ENCODE measurements at places on chromosomes 7 and 10.
A peak's percentile ranks its signal among the peaks of the same experiment; 100 is the strongest.

DNA sequence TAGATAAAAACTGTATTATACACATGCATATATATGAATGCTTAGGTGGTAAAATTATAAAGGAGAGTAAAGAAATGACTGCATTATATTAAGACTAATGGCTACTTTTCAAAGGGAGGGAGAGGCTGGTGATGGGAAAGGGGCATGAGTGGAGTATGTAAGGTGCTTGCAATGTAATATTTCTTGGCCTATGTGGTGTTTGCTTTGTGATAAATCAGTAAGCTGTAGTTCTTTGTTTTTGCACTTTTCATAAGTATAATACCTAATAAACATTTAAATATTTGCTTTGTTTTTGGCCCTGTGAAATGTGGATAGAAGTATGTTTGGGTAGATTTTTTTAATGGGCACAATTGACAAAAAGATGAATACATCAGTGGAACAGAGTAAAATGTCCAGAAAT lies 25.9 kb downstream of the AGBL3 start:
- DNase-seq: no peak

GRCh38 chr7:127189074-127189473 lies 63.7 kb downstream of the GRM8 start:
- no peak for DNase-seq

- no peak for DNase-seq
These were observed 241.5 kb downstream of the WDR11 start for GRCh38 chr10:121092720-121093095.

DNA sequence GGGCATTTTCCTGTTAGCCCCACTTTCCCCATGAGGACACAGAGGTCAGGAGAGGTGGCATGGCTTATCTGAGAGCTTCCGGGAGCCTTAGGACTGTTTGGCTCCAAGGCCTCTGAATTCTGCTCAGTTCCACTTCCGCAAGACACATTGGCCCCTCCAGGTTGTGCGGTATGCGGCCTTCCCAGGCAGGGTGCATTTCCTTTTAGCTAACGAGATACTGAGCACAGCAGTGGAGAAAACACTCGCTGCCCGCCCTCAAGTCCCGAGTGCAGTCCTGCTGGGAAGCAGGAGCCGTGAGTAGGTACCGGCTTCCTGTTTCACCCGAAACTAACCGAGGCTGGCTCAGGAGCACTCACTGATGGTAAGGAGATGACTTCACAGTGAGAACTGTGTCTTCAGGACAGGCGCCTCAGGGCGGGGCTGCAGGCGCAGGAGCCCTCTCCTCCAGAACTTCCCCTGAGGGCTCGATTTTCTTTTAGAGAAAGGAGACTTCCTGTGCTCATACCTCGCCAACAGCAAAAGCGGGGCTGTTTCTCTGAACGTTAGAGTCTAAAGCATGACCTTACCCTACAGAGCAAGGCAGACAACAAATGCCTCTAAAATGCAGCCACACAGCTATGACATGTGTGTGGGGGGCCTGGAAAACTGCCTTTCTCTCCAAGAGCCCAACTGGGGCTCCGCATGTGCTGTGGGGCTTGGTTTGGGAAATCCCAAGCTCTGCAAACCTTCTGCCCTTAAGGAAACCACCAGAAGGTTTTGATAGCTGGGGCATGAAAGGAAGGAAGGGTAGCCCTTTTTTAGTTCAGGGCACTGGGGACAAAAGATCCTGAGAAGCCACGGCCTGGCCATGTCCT lies 25.9 kb downstream of the RGS10 start:
- no peak for DNase-seq

DNA sequence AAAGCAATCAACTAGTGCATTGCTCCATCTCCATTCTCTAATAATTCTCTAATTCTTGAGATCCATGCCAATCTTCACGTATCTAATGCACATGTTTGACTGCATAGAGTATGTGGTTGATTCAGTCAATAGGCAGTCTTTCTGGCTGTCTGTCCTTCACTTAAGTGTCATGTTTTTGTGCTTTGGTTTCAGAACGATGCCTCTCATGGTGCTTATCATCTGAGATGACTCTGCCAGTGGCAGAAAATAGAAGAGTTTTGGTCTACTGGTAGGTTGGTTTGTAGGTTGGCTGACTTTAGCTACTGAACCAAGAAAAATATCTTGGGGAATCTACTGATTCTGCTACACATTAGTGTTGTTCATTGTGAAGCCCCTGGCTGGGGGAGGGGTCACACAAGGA lies 364.2 kb downstream of the SFMBT2 start:
- no peak for DNase-seq

GRCh38 chr7:77266291-77266794 lies 66.7 kb upstream of the FGL2 start:
- no peak for DNase-seq

DNA sequence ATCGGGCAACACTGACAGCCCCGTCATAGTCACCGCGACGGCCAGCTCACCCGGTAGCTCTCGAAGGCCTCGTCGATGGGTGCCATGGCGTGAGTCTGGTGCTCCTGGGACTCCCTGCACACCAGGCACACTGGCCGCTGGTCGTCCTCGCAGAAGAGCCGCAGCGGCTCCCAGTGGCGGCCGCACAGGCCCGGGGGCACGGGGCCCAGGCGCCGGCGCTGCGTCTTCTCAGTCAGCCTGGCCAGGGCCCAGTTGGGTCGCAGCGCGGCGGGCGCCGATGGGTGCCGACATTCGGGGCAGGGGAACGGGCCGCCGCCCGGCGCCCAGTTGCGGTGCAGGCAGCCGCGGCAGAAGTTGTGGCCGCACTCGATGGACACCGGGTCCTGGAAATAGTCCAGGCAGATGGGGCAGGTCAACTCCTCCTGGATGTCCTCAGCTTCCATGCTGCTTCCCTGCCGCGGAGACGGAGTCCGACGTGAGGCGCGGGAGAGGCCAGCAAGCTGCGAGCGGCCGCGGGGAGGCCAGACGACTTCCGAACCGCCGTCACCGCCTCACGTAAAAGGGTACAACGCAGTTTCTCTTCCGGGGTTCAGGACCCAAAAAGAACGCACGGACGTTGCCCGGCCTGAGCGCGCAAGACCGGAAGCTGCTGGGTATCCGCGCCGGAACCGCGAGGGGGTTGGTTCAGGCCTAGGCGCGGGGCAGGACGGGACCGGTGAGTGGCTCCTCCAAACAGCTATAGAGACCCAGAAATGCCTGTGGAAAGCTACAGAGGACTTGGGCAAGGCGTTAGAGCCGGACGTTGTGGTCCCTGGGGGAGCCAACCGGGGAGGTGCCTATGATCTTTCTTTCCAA lies at the start of gene TRIM4:
Gene TRIM4 (minus strand): TSS at position 572 of the 855 bp plus-strand sequence. CDS start 129 bp downstream, at position 443.
- peak; percentile 94 for DNase-seq

DNA sequence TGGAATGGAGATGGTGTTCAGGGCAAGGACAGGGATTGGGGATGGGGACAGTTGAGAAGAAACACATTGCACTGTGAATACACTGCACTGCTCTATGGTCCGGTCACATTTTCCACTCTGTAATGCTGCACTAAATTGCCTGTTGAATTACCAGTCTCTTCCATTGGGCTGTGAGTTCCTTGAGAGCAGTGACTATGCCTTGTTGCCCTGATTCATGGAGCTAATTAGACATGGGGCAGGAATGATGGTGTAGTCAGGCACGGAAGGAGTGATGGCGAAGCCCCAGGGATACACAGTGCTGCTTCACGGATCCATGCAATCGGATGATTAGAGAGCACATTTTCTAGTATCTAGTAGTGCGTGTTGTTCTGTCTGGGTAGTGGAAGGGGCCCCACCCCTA lies 25.4 kb upstream of the GPAM start:
- no peak for DNase-seq

GRCh38 chr10:6204063-6204340 lies 1.3 kb downstream of the PFKFB3 start:
- DNase-seq: peak; percentile 74

GRCh38 chr10:5720182-5720581 lies 35.5 kb downstream of the TASOR2 start:
- DNase-seq: no peak

DNA sequence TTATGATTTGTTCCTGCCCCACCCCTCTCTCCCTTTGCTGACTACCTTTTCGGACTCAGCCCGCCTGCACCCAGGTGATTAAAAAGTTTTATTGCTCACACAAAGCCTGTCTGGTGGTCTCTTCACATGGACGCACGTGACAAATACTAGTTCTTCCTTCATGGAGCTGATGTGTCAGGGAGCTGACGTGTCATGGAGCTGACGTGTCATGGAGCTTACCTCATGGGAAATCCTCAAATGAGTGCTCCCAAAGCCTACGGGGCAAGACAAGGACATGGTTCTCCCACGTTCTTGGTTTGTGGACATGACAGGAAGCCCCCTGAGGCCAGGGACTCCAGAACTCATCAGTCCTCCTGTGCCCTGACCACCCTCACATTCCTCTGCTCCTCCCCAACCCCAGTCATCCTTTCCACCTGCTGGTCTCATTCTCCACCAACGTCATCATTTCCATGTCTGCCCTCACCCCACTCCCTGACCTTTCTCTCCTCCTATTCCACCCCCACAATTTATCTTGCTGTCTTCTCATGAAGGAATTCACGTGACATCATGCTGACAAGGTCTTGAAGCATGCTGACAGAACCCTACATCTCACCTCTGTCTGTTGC lies 261.3 kb downstream of the TCERG1L start:
- no peak for DNase-seq

DNA sequence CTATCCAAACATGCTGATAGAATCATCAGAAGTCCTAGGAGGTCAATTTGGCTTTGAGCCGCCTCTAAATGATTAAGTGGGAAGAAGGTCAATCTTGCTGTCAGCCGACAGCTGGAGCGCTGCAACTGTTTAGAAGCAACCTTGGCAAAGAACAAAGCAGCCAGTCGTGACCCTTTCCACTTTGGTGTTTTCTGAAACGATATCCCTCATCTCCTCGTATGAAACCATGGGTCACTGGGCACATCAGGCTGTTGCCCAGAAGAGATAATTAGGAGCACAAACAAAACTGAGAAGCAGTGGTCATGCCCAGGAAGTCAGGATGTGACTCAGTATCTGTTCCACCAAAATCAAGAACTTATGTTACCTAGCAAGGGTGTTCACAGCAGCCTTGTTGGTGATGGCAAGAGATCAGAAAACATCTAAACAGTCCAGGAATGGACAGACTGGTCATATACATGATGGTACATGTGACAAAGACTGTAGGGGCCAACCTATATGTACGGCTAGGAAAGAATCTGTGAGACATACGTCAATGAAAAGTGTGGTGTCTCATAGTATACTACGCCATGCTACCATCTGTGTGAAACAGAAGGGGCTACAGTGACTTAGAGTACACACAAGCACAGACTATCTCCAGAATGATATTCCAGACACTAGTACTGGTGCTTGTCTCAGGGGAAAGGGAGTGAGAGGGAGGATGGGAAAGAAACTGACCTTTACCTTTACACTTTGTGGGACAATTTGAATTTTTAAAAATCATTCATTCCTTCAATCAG lies 22.4 kb downstream of the STN1 start:
- DNase-seq: no peak

DNA sequence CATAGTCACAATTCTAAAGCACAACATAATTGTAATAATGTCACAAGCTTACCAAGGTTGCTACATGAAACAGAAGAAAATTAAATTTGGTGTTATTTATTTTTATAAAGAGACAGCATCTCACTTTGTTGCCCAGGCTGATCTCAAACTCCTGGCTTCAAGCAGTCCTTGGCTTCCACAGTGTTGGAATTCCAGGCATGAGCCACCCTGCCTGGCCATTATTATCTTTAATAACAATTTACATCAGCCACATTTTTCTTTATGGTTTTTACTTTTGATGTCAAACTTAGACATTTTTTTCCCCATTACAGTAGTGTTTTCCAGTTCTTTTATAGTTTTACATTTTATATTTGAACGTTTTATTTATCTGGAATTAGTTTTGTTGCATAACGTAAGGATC lies 46.7 kb downstream of the BMPR1A start:
- no peak for DNase-seq

DNA sequence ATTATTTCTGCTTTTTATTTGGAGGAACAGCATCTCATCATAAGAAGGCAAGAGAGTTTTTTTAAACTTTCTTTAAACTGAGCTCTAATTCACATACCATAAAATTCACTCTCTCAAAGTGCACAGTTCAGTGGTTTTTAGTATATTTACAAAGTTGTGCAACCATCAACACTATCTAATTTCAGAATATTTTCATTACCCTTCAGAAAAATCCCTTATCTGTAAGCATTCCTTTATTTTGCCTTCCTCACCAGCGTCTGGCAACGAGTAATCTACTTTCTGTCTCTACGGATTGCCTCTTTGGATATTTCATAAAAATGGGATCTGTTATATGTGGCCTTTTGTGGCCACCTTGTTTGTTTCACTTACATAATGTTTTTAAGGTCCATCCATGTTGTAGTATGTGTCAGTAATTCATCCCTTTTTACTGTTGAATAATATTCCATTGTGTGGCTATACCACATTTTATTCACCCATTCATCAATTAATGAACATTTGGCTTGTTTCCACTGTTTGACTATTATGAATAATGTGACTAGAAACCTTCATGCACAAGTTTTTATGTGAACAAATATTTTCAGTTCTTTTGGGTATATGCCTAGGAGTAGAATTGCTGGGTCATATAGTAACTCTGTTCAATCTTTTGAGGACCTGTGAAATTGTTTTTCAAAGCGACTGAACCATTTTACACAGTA lies 181.5 kb downstream of the TRIL start:
- no peak for DNase-seq

GRCh38 chr7:10579561-10579960 lies 394.1 kb upstream of the PHF14 start:
- no peak for DNase-seq

DNA sequence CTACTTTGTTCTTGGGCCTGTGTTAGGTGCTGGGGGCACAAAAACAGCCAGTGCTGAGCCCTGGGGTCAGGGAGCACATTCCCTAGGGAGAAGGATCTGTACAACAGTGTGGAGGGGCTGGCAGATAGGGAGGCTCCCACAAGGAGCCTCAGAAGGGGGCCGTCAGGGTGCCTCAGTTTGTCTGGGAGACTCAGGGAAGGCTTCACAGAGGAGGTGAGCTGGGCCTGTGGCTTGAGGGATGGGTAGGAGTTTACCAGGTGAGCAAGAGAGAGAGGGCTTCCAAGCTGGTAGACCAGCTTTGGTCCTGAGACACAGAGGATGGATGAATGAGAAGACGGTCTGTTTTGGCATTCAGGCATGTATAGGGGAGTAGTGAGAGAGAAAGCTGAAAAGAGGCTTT lies 52.1 kb downstream of the CAMK1D start:
- DNase-seq: no peak

- no peak for DNase-seq
These were observed 9.0 kb downstream of the FAS start for GRCh38 chr10:88999625-89000024.

- no peak for DNase-seq
These were observed 505.6 kb downstream of the HTR7 start for GRCh38 chr10:90352288-90352687.
